Activated naive CD4-positive, alpha-beta T cell treated with anti-CD3 and anti-CD28 coated beads, Interleukin-2, amount 10 ng/mL, durations not matched to agents 5 hours and 36 hours (primary cell): ENCODE measurements at places on chromosomes 11 and 22. TPM values are rescaled to one million over a fixed set of nuclear protein-coding genes. Genes with fewer than 3 reads are reported as not detected.

The UQCC3 gene
- 8.1 TPM for total RNA-seq

The FGF4 gene
- not detected for total RNA-seq

The TBX10 gene
- not detected for total RNA-seq

The CCDC116 gene
- 0.78 TPM for total RNA-seq

The MIOX gene
- not detected for total RNA-seq

The CELSR1 gene
- 0.15 TPM for total RNA-seq

The HEPACAM gene
- total RNA-seq, result not detected

The TESMIN gene
- 9.7 TPM for total RNA-seq

The SLC25A18 gene
- not detected for total RNA-seq

The MUC2 gene
- not detected for total RNA-seq

The RHOD gene
- total RNA-seq, result not detected

The DRD4 gene
- 0.45 TPM for total RNA-seq

The KIRREL3 gene
- not detected for total RNA-seq

The PANX3 gene
- total RNA-seq, result not detected

The BSCL2 gene
- total RNA-seq, result 26.6 TPM

The TMEM86A gene
- total RNA-seq, result 2.3 TPM

The DTX4 gene
- 1.4 TPM for total RNA-seq
